Spinal cord (tissue), 10 donors: ENCODE measurements at places on chromosomes 4 and X.

- peak; percentile 85 for DNase-seq
Measured at GRCh38 chr4:7134737-7135388, 57.5 kb upstream of the SORCS2 start.

DNA sequence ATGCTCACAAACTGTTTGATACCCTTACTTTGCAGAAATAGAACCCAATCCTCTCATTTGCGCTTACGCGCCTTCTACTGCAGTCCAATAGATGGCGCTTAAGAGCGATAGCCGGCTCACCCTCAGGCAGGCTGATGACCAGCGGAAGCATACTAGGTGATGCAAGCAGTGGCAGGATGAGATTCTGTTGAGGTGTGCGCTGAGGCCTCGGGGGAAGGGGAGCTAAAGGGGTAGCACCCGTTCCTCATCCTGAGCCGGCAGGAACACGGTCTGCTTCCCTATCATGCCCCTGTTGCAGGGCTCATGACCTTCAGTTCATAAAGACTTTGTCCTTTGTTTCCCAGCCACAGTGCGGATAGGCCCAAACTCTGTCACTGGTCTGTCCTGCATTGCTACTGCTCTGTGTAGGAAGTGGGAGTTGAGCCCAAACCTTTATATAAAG is 628.9 kb downstream of the TLL1 start:
- DNase-seq = no peak

DNA sequence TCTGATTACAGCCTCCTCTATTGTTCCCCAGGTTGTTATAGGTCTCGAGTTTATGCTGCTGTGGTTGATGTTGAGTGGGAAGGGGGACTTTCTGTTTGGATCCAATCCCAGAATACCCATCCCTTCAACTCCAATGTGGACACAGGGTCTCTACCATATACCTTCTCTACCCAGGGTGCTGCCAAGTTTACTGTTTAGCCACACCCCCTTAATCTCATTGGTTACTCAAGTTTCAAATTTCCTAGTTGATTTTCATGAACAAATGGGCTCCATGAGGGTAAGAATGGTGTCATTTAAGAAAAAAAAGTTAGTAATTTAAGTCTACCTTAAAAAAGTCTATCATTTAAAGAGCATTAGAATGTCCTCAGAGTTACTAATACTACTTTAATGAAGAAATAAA is 3.6 kb upstream of the SPP1 start:
- no peak for DNase-seq

DNA sequence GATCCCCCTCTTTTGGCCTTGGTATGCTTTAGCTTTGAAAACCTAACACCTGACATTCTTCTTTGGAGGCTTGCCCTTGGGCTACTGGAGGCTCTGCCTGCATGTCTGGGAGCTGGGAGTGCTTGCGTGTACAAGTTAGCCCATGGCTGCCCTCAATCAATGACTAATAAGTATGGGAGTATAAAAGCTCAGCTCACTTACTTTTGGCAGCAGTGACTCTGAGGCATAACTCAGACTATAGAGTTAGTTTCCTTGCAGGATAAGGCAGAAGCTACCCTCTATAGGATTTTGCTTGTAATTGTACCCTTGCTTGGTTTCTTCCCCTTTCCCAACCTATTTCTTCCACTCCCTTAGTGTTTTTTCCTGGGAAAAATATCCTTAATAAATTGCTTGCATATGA is 247.9 kb downstream of the PPP1R2C start:
- DNase-seq = peak; percentile 18

GRCh38 chr4:124203613-124204238 is 508.8 kb downstream of the ANKRD50 start:
- DNase-seq = no peak

- DNase-seq = no peak
Measured at GRCh38 chr4:160928482-160928881, 1235.3 kb downstream of the FSTL5 start.

GRCh38 chr4:184383497-184384055 is 90.8 kb downstream of the IRF2 start:
- no peak for DNase-seq

DNA sequence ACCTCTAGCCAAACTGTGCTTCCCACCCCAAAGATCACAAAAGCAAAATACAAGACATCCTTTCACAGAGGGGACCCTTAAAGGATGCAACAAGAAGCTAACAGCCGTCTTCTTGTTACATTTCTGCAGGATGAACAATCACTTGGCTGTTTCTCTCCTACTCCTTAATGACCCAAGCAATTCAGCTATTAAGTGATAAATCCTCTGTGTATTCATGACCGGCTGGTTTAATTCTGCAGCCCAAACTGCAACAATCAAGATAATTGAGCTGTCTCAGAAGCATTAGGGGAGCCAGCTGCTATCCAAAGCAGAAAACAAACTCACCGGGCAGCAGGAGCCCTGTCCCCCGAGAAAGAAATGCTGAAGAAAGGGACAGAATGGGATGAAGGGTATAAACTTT is 85.9 kb upstream of the ACSL4 start:
- peak; percentile 28 for DNase-seq

GRCh38 chr4:76722838-76723237 is 175.1 kb downstream of the SOWAHB start:
- no peak for DNase-seq

DNA sequence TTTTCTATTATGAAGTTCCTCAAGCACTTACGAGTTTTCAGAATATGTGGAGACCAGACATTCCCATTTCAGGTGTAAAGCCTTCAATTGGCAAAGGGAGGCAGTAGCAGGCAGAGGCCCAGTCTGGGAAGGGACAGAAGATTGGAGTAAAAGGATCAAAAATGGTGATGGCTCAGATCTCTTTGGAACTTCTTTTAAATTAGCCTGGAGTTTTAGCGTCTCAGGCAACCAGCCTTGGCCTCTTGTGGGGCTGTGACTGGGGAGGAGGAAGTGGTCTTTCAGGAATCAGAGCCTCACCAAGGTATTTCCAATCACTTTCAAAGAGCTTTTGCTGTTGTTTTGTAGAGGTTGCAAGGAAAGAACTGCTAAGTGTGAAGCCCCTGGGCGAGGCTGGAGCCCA is 239.1 kb downstream of the FRAS1 start:
- no peak for DNase-seq

GRCh38 chr4:108097990-108098553 is 70.7 kb downstream of the LEF1 start:
- DNase-seq = no peak

DNA sequence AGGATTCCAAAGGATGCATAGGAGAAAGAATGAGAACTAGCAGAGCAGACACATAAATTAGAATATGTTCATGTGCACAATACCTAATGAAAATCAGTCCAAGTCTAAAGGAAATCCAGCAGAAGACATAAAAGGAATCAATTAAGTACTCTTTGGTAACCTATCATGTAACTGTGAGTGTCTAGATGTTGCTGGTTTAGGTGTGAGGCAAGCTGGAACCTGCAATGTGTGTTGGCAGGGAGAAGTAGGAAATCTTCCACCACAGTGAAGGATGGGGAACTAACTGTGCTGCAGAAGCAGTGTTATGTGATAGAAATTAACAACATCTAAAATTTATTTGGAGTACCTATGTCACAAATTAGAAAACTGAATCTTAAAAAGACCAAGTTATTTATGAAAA is 330.8 kb upstream of the DKK2 start:
- DNase-seq = no peak

DNA sequence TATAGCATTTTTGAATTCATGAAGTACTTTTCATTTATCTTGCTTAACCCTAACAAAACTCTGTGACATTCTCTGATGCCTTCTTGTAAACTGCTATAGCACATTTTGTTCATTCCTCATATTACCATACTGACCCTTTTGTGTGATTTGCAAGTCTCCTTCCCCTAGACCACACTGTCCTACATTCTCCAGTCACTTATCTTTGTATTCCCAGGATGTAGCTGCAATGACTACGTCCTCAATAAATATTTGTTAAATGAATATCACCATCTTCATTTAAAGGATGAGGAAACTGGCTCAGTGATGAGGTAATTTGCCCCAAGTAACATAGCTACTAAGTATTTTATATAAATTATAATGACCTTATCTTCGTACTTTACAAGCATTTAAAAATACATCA is 11.9 kb downstream of the HUWE1 start:
- DNase-seq = no peak

GRCh38 chr4:87275311-87275710 is 47.4 kb downstream of the HSD17B13 start:
- DNase-seq = no peak

- DNase-seq = no peak
Measured at GRCh38 chr4:22202975-22203710, 254.6 kb upstream of the KCNIP4 start.

- DNase-seq = no peak
Measured at GRCh38 chr4:15692602-15693001, 10.3 kb upstream of the BST1 start.

- no peak for DNase-seq
Measured at GRCh38 chrX:20312018-20312417, 45.3 kb upstream of the RPS6KA3 start.

DNA sequence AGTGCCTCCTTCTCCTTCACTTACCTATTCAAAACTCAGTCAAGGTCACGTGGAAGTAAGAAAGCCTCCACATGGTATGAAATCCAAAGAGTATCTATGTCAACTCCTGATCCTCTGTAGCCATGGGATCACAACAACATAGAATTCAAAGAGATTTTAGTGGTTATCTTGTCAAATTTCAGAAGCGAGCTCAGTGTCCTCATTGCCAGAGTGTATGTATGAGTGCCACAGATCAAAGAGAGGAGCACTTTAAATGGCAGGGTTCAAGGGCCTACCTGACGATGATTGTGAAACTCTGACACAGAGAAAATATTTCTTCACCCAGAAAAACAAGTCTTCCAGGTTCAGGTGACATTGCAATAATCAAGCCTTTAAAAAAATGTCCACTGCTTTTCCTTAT is 1.2 kb upstream of the ACE2 start:
- no peak for DNase-seq

DNA sequence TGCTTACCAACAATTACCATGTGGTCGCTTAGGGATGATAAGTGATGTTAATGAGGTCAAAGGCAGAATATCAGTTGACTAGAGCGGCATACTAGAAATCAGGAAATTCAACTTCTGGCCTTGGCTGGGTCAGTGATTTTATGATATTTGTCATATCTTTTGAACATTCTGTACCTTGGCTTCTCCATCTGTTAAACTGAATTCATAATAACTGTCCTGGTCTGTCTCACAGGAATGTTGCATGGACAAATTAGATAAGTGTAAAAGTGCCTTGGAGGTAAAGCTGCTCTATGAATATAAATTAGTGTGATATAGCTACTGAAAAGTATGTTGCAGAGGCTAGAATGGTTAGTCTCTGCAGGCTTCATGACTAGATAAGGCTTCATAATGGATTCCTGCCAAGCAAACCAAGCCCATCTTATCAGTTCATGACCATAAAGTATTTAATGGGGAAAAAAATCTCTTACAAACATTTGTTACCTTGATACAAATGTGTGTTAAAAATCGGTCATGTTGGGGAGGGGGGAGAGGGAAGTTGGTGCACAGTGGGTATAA is 104.6 kb upstream of the BMPR1B start:
- no peak for DNase-seq

- no peak for DNase-seq
Measured at GRCh38 chr4:46852800-46853199, 56.2 kb downstream of the COX7B2 start.

GRCh38 chr4:107665001-107665400 is 55.0 kb downstream of the PAPSS1 start:
- no peak for DNase-seq

DNA sequence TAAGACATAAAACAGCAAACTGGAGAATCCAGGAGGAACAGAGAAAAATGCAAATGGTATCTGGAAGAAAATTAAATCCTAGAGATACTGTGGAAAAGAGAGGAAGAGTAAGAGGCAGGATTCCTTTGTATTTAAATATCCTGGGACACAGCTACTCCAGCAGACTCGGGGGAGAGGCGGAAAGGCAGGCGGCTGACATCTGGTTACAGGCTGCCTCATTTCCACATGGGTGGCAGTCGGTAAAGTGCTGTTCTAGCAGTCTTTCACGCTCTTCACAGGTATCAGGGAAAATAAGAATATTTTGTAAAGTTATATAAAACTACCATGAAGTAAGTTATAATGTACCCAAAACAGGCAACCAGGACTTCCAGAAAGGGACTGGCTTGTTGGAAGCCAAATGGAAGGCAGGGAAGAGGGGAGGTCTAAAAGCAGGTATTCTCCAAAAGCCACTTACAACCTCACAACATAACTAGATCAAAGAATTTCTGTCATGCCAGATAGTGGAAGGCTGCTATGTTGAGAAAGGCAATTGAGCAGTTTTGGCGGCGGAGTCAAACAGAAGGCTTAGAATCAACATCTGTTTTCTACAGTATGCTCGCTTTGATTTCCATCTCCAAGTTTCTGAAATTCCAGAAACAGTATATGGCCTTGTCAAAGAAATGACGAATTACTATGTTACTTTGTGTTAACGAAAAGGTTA is 1.3 kb upstream of the TIGD2 start:
- no peak for DNase-seq

DNA sequence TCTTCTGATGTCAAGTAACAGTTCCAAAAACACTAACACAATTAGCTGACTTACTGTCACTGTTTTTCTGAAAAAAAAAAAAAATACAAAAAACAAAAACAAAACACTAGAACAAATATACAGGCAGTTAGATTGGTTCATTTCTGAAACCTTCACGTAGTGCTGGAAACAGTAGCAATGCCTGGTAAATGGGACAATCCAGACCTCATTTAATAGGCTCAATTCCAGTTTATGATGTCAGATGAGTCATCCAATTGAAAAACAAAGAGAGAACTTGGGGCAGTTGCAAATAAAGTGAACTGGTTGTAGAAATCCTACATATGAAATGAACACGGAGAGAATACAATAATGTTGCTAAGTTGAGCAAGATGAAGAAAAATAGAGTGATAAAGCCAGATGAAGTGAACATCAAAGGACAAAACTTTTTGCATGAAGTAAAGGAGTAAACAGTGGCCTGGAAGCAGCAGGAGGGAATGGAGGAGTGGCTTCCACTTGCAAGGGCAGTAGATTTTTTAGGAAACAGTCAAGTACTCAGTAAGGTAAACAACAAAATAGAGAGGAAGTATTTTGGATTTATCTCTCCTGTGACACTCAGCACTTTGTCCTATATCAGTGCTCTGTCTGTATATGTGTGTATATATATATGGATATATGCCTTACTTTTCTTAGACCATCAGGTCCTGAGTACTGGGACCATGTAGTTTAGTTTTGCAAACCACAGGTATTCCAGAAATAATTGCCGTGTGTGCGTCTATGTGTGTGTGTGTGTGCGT is 39.3 kb upstream of the MAGEA10 start:
- no peak for DNase-seq
